ENCODE measurements at places on chromosomes 2 and 18.

DNA sequence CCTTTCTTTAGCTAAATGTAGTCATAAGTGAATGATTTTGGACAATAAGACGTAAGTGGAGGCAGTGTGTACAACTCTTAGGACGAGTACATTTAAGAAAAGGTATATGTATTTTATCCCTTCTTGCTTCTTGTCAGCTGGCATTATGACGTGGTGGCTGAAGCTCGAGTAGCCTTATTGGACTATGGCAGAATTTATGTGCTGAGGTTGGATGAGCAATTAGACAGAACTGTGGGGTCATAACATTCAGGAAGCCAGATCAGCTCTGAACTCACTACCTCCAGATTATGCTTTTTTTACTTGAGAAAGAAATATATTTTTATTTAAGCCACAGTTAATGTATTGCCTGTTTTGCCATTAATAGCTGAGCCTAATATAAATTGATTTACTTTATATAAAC, 661.5 kb downstream of the ERBB4 start:
- DNase-seq, result no peak

DNA sequence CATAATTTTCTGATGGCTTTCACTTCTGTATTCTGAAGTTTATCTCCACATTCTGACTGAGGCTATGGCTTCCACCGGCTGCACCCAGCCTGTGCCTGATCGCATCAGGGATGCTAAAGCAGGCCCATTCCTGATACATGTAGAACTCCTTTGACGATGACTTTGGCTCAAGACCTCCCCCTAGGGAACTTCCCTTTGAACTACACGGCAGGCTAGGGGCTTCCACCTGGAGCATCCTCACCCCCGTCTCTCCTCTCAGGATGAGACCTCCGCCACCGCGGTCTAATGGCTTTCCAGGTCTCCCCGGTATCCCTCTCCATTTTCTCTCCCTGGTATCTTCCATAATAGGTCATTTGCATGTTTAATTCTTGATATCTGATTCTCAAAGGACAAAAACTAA, 214.9 kb upstream of the CHST9 start:
- DNase-seq, result no peak

- no peak for DNase-seq
Observed at GRCh38 chr18:22417496-22418188, at the start of gene CTAGE1. TSS of gene CTAGE1 (minus strand) at chr18:22417915. CDS start at chr18:22417811, 104 bp downstream.

DNA sequence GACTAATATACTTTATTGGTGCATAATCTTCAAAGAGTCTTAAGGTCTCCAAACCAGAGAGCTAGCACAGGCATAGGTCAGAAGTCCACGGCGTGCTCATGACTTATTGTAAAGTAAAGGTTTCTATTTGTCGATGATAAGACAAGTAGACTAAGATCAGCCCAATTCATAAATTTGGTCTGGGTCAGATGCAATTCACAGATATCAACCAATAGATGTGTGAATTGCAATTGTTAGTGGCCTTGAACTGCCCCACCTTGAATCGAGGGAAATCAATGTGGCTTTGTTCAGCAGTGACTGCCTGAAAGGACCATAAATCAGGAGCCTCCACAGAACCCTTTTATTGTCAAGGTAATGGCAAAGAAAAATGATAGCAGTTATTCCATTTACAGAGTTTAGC, 39.1 kb upstream of the CPS1 start:
- DNase-seq, result no peak

DNA sequence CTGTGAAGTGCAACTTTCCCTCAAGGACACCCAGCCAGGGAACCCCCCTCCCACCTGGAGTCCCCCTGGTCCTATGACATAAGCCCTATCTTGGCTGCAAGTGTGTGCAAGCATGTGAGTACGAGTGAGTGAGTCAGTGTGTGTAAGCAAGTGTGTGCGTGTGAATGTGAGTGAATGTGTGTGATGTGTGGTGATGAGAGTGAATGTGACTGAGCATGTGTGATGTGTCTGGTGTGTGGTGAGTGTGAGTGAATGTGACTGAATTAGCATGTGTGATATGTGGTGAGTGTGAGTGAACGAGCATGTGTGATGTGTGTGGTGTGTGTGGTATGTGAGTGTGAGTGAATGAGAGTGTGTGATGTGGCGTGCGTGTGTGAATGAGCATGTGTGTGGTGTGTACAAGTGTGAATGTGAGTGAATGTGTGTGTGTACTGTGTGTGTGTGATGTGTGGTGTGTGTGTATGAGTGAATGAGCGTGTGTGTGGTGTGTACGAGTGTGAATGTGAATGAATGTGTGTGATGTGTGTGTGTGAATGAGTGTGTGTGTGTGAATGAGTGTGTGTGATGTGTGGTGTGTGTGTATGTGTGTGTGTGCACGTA, 68.8 kb upstream of the SMAD7 start:
- no peak for DNase-seq

DNA sequence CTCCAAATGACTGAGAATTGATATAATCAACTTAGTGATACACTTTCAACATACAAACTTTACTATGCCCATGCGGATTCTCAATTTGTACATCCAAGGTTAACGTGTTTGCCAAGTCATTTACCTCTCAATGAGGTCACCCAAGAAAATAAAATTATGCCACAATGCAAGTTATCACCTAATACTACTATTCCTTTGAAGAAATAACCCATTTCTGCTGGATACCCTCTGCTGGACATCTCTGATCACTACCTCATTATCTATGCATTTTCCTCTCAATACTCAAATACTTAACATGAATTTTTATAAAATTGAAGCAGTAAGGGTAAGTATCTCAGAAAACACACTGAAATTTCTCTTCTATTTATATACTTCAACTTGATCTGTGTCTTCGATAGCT, 12.7 kb downstream of the HNRNPLL start:
- DNase-seq, result no peak

GRCh38 chr18:23798249-23798648, 109.0 kb downstream of the LAMA3 start:
- DNase-seq, result no peak

DNA sequence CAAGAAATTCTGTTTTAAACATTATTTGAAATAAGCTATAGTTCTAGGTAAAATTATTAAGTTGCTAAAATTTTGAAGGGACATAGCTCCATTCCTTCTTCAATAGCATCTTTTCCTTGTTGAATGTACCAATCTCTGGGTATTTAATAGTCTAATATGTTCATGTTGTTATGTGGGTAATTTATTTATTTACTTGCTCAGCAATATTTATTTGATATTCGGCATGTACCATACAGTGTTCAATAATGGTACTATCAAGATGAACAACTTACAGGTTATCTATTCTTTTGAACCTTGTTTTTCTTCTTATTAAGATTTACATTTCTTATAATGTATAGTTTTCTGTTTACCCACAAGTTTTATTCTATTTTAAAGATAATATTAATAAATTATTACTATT, 1616.8 kb upstream of the PIK3C3 start:
- DNase-seq, result no peak

DNA sequence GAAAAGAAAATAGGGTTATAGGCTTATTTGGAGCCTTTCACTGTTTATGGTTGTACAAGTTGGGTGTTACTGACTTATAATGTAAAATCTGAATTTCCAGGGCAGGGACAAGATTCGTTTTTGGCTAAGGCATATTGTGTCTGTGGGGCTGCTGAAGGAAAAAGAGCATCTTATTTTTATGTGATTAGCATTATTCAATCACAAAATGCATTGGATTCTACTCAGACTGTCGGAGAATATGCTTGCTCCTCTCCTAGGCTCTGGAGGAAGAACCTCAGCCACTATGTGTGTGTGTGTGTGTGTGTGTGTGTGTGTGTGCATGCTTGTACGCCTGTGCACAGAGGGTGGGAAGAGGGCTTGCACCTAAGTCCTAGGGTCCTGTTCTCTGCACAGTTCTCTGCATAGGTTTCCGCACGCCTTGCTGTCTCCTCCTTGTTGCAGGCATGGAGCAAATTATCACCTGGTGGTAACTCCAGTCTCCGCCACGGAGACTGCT, 44.3 kb downstream of the AGAP1 start:
- no peak for DNase-seq

DNA sequence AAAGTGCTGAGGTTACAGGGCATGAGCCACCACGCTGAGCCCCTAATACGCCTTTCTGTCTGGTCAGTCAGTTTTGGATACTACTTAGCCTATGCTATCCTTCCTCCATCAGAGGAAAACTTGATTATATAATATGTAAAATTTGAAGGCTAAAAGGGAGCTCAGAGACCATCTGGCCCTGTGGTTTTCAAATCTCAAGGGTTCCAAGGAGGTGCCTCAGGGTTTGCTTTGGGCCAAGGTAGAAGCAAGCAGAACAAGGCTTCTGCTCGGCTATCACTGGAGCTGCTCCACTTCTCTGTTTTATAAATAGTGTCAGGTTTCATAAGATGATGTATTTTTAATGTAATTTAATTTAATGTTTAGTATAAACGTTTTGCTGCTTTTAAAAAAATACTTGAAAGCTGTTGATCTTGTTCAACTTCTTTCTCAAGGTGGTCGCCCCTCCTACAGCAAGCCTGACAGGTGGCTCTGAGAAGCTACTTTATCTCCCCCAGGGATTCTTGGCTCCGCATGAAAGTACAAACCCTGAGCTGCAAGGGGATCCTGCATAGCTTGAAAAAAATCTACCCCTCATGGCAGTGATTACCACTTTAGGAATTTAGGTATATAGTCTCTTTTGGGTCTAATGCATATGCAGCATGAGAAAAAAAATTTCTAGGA, 290.3 kb downstream of the CNTNAP5 start:
- DNase-seq, result no peak

GRCh38 chr18:65567372-65567771, 183.4 kb upstream of the CDH7 start:
- no peak for DNase-seq

DNA sequence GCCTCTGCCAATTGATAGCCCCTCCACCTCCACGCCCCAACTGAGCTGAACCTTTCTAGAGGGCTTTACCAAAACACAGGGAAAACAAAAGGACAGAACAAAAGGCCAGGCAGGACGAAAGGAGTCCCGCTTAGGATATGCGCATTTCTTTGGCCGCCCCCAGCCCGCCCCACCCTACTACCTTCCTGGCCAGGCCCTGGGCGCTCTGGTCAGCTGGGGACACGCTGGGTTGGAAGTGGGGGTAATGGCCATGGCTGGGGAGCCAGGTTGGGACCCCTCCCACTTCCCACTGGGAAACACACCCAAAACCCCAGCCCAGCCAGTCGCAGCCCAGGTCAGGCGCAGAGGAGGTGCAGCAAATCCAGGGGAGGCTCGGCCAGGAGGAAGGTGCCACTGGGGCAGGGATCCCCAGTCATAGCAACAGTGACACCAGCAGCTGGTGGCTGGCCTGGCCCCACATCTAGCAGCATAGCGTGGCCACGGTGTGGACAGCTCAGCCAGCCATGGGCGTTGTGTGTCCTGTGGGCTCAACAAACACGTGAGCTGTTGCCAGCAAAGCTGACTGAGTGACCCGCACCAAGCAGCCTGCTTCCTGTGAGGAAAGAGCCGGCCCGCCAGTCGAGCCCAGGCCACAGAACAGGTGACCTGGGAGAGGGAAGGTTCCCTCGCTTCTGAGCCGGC, 24.6 kb upstream of the B3GNT7 start:
- DNase-seq, result no peak

DNA sequence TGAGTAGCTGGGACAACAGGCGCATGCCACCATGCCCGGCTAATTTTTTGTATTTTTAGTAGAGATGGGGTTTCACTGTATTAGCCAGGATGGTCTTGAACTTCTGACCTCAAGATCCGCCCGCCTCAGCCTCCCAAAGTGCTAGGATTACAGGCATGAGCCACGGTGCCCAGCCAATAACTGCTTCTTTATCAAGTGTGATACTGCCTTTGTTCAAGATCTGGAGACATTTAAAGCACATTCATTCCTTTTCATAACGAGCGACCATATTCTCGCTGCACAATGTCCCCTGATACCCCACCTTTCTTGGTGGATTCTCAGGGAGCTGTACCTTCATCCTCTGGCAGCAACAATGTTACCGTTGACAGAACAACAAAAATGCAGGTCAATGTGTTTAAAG, 75.4 kb downstream of the PIEZO2 start:
- no peak for DNase-seq

- DNase-seq, result no peak
Observed at GRCh38 chr18:24631243-24632025, 171.0 kb downstream of the HRH4 start.

- no peak for DNase-seq
Observed at GRCh38 chr2:47206181-47206580, 51.1 kb upstream of the STPG4 start.

- DNase-seq, result no peak
Observed at GRCh38 chr2:12890481-12890991, 173.8 kb downstream of the TRIB2 start.

DNA sequence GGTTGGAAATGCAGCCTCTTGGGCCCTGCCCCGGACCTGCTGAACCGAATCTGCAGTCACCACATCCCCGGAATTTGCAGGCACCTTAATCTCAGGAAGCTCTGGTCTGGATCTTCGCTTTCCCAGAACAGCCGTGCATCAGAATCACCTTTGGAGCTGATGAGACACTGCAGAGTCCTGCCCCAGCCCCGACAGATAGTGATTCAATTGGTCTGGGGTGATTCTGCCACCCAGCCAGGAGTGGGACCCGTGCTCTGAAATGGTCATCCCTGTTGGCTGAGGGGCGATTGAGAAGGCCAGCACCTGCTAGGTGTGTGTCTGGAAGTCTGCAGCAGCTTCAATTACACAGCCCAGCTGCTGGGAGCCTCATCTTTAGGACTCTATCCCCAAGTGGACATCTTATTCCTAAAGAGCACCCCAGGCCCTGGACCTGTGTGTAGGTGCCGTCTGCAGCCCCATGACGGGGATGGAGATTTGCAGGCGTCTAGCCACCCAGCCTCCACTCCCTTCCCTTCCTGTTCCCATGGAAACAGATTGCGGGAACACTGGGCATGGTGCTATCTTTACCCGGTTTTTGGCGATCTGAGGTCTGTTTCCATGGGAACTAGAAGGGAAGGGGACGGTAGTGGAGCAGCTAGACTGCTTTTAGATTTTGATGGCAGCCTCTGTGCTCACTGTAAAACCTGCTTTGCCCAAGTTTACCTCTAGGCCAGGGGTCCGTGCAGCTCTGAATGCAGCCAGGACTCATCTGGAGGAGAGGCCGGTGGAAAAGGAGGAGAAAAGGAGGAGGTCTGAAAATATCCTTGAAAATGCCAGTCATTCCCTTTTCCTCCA, 156.1 kb downstream of the LDLRAD4 start:
- DNase-seq, result no peak
